ENCODE measurements at places on chromosomes 2 and 18. TPM values are rescaled to one million over a fixed set of nuclear protein-coding genes. Genes with fewer than 3 reads are reported as not detected.

- no peak for DNase-seq
Observed at GRCh38 chr2:221596192-221596591, 24.1 kb upstream of the EPHA4 start.

GRCh38 chr2:64599469-64599868 lies 54.2 kb downstream of the SERTAD2 start:
- no peak for DNase-seq

DNA sequence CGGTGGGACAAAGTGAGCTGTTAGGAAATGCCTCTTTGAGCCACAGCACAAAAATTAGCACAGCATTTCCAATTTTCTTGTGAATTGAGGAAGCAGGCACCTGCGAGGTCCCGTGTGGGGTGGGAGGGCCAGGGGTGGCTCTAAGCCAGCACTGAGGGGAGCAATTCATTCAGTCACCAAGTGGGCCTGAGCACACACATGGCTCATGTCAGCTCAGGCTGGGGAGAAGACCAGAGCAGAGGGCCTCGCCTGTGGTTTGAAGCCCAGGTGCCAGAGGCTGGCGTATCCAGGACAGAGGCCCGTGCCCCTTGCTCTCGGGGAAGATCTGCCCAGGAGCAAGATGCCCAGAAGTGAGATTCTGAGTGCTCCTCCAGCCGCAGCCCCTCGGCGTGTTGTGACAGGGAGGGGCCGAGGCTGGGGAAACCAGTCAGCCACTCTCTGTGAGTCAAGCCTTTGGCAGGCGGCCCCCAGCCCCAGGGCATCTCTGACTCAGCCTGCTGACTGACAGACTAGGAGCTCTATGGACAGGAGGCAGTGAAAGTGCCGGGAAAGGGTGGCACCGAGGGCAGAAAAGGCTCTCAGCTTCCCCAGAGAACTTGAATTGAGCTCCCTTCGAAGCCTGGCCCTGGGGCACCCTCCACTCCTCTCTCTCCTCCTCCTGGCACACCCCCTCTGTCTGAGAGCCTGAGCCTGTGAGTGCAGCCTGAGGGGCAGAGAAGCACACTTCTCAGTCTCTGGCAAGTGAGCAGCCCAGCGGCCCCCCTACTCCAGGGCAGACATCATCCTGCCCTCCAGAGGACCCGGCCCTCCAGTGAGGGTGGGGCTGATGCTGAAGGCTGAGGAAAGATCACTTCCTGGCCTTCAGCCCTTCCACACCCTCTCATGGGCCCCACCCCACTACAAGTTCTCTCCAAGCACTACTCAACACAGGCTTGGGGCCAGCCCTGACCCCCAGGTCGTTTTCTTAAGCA lies 32.3 kb downstream of the CYP26B1 start:
- peak; percentile 74 for DNase-seq

DNA sequence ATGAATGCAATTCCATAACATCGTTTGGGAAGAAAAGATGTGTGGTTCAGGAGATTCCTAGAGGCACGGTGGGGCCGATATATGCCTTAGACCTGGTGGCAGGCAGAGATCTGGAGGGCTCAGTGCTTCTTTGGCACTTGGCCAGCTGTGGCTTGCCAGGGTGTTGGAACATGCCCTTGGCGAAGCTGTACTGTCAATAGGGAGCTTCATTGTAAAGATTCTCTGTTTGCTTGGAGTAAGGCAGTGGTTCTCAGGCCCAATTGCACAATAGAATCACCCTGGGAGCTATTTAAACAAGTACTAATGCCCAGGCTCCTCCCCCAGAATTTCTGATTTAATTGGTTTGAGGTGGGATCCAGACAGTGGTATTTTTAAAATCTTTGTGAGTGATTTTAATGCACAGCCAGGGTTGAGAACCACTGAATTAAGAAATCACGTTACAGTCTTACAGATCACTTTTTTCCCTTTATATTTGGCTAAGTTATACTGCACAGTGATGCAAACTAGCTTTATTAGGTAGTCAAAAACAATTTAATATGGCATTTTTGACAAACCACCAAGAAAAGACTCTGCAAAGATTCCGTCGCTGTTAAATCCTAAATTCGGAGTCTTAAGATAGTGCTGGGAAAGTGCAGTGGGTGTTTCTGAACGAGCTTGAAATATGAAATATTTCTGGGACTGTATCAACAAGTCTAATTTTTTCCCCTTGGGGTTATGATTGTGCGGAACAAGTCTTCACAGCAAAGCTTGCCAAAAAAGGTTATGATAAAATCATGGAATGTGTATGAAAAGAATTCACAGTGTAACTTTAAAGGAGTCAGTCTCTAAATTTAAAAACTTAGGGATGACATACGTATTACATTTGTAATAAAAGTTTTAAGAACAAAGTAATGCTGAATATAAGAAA lies 78.0 kb downstream of the CRIM1 start:
- DNase-seq: no peak

DNA sequence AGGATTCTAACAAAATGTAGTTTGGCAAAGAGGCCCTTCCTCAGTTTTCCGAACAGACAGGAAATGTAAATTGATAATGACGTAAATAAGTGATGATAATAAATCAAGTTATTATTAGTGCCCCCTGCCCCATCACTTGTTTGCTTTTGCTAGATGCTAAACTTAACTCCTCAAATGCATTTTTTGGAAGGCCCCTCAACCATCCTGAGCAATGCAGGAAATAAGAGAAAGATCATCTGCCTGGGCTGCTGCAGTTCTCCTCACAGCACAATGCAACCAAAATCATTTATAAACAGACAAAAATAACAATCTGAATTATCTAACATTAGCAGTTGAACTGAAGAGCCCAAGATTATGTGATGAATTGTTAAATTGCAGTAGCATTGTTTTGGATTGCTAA lies 62.6 kb upstream of the PSMD14 start:
- DNase-seq: no peak

GRCh38 chr2:100730290-100730868 lies 89.6 kb upstream of the NPAS2 start:
- DNase-seq: peak; percentile 32

DNA sequence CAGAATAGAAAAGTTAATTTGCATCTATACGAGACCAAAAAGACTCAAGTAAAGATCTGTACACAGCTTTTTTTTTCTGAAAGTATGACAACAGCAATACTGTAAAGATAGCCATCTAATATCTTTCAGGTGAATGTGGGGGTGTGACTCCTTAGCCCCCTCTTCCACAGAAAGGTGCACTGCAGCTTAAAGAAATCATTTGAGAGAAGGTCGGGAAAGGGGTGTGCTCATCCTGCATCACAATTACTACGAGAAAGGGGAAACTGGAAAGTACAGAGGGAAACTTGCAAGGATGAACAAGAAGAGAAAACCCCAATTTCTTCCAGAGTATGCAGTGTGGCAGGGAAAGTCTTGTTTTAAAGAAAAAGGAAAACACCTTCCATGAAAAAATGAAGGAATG lies 255.6 kb downstream of the CCDC178 start:
- no peak for DNase-seq

Gene CDCA7
- 9.6 TPM for total RNA-seq

DNA sequence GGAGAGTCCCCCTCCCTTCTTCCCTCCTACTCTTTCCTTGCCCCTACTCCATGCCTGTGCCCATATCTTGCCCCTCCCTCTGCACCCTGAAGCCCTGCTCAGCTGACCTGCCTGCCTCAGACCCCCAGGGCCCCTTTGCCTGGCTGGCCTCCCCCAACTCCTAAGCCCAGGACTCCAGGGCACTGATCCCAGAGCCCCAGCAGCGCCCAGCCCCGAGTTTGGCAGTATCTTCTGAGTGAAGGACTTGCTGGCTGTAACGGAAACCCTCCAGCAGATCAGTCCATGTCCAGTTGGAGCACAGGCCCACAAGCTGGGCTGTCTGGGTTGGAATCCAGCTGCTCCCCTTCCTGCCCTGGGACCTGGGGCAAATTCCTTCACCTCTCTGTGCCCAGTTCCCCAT lies 46.0 kb downstream of the MCFD2 start:
- no peak for DNase-seq

DNA sequence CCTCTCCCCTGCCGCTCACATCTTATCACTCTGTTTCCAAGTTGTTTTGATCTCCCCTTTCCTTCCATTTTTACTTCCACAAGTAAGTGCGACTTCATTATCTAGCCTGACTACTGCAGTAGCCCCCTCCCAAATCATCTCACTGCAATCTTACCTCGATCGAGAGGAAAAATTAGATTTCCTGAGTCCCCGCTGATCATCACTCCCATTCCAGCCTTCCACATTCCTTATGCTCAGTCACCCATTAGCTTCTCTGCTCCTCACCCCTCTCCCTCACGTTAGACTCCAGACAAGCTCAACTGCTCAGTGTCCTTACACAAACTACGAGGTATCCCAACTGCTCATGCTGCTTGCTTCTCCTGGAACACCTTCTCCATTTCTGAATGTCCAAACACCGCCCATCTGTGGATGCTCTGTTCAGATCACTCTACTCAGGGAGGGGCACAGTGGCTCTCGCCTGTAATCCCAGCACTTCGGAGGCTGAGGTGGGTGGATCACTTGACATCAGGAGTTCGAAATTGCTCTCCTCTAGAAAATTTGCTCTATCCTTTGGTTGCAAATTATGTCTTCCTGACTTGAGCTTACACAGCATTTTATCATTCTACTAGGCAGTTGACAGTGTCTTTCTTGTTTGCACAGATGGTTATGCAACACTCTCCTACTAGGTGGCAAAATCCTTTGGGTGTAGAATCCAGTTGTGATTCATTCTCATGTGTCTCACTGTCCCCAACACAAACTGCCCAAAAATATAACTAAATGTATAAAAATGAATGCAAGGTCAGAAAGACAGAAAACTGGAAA lies 96.5 kb downstream of the INO80D start:
- peak; percentile 45 for DNase-seq

DNA sequence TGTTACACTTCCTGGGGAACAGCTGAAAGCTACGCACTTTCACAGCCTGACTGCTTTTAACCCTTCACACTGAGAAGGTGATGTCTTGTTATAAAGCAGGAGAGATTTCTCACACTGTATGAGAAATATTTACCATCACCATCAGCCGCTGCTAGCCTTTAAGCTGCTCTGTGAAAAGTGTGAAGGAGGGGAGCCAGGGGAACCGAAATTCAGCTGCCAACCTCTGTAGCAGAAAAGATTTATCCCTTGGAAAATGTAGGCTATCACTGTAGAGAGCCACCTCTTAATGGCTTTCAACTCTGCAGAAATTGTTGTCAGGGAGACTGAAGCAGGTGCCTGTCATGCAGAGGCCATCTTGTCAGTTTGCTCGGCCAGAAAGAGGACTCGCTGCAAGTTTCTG lies 145.3 kb downstream of the SP3 start:
- no peak for DNase-seq

DNA sequence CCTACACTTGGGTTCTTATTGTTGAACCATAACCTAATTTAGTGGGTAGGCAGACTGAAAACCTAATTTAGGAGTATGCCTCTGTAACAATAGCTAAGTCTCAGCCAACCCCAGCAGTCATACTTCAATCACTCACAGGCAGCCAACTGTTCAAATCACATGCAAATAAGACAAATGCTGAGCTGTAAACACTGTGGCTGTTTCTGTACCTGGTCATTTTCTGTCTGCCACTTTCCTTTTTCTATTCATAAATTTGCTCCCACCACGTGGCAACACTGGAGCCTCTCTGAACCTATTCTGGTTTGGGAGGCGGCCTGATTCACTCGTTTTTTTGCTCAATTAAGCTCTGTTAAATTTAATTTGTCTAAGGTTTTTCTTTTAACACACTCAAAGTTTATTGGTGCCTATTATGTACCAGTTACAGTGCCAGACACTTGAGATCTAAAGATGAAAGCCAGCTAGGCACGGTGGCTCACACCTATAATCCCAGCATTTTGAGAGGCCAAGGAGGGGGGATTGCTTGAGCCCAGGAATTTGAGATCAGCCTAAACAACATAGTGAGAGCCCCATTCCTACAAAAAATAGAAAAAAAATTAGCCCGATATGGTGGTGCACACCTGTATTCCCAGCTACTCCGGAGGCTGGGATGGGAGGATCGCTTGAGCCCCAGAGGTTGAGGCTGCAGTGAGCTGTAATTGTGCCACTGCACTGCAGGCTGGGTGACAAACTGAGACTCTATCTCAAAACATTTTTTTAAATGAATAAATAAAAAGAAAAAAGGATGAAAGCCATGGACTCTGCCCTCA lies 41.1 kb downstream of the THNSL2 start:
- DNase-seq: no peak

DNA sequence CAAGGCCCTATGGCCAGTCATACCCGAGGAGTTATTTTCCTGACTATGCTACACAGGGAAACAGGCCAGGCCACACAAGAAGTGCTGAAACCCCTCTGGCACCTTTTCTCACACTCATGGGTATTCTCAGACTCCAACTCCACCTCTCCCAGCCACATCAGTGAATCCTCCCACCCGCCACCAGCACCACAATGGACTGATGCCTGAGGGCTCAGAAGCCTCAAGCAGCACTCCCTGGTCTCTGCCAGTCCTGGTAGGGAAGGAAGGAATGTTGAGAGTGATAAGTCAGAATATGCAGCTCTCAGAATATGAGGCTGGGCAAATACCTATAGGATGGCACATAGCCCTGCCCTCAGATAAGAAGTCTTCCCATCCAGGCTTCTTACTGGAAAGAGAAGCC lies 391.1 kb downstream of the ALK start:
- no peak for DNase-seq

- DNase-seq: no peak
Observed at GRCh38 chr2:30358842-30359241, 88.2 kb upstream of the LCLAT1 start.

Gene ONECUT2
- 0.46 TPM for total RNA-seq

DNA sequence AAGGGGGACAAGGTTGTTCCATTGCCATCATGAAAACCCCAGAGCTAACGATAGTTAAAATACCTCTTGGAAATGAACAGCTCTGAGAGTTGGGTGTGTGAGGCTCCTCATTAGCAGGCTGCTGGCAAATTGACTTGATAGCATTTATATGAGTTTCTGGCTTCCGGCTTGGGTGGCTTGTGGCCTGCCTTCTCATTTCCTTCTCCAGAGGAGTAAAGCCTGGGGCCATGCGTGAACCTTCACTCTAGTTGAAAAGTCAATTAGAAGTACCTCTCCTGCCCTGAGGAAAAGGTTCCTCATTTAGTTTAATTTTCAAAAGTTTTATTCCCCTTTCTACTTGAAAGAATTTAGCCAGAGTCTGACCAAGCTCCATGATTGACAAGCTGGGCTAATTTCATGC lies 67.1 kb downstream of the MGAT5 start:
- DNase-seq: no peak

Measured in kidney epithelial cell (primary cell).